AG20443 (cell line): ENCODE measurements at places on chromosomes 11 and 22.
A peak's percentile ranks its signal among the peaks of the same experiment; 100 is the strongest.

- no peak for DNase-seq
Observed at GRCh38 chr11:61725781-61726231, 26.6 kb upstream of the MYRF start.

DNA sequence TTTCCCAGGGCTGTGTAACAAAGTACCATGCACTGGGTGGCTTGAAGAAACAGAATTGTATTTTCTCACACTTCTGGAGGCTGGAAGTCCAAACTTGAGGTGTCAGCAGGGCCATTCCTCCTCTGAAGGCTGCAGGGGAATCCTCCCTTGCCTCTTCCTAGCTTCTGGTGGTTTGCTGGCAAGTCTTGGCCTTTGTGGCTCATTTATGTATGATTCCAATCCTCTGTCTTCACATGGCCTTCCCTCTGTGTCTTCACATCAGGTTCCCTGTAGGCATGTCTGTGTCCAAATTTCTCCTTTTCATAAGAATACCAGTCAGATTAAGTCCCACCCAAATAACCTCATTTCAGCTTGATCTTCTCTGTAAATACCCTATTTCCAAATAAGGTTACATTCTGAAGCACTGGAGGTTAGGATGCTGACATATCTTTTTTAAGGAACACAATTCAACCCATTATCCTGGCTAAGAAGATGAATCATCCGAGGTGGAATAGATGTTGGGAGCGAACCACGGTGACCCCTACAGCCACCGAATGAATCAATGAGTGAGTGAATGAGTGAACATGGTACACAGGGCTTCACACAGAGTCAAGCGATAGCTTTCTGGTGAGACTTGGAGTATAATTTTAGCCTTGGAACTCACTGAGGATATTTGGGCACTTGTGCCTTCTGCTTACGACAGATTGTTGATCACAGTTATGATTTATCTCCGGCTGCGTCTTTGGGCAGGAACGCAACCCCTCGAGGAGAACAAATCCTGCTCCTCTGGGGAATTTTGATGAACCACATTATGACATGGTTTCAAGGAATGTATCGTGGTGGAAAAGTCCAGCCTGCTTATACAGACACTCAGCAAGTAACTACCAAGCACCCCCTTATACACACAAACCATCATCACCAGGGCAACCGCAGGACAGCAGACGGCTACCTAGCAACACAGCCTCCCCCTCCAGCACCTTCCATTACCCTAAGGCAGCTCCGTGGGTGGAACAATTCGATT is 34.3 kb upstream of the MICAL2 start:
- peak; percentile 93 for DNase-seq

DNA sequence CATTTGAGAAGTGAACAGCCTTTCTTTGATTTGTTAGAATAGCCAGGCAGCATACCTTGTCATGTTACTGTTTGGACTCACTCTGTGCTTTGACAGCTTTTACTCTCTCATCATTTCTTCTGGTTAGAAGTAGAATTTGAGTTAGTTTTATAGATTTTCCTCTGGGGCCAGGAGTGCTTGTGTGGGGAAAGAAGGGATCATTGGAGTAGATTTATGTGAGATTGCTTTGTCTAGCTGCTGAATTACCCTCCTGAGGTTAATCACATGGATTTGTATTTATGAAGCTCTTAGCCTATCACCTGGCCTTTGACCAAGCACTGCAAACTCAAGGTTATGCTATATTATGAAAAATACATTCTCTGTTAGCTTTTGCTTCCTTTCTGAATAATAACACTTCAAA is 54.3 kb downstream of the SWAP70 start:
- no peak for DNase-seq

GRCh38 chr11:63671322-63672155 is at the start of gene ATL3:
Gene ATL3, minus strand, starts transcription at chr11:63671376. Its CDS starts 41 bp downstream, at chr11:63671335.
- peak; percentile 90 for DNase-seq

DNA sequence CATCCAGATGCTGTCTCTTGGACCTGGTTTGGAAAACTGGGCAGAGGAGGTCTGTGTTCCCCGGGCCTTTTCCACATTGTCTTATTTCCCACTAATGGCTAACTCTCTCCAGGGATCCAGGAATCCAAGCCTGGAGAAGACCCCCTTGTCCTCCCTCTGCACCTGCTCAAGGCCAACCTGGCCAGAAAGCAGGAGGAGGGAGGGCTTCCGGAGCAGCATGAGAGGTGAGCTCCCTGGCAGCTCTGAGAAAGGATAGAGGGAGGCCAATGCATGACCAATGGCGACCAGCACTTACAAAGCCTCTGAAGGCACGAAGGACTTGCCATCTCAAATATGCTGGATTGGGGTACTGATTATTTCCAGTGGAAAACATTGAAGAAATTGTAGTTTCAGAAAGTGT is 445.0 kb upstream of the B3GAT1 start:
- DNase-seq: no peak

- DNase-seq: peak; percentile 41
Observed at GRCh38 chr22:17997456-17997855, 26.9 kb downstream of the MICAL3 start.

DNA sequence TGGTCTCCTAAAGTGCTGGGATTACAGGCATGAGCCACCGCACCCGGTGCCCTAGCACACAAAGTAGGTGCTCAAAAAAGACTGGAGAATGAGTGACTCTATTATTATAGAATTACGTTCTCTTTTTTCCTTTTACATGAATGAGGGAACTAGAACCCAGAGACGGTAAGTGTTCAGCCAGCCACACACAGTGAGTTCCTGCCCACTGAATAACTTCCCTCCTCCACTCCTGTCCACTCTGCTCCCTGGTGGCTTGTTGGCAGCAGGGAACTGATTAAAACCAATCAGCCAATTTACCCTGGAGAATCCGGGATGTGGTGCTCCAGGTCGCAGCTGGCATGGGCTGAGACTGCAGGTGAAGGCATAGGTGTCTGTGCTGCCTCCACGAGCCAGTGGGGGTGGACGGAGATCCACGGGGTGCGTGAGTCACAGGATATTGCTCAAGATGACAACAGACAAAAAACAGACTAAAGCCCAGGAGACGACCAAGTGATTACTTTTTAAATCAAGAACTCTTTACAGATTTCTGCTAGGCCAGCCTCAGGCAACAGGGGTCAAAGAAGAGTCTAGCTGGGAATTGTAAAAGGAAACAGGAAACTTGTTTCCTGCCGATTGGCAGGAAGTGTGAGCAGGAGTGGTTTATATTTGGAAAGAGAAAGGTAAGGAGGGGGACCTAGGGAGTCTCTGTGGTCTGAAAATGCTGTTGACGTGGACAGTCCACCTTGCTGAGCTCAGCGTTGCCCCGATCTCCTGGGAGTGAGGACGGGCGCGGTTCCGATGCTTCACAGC is 95.2 kb upstream of the TP53I11 start:
- DNase-seq: peak; percentile 81

- DNase-seq: no peak
Observed at GRCh38 chr22:29872989-29873388, 10.0 kb upstream of the MTMR3 start.

DNA sequence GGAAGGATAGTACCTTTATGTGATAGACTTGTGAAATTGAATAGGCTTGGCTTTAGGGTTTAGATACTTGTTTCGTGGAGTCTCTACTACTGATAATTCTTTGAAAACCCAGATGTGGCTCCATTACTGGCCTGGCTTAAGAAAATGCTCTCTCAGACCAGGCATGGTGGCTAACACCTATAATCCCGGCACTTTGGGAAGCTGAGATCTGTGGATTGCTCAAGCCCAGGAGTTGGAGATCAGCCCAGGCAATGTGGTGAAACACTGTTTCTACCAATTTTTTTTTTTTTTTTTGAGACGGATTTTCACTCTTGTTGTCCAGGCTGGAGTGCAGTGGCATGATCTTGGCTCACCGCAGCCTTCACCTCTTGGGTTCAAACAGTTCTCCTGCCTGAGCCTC is 40.9 kb downstream of the ATG13 start:
- DNase-seq: peak; percentile 36

- DNase-seq: no peak
Observed at GRCh38 chr22:22157348-22157725, 87.2 kb upstream of the VPREB1 start.

GRCh38 chr11:120381401-120381800 is 45.2 kb downstream of the ARHGEF12 start:
- no peak for DNase-seq

GRCh38 chr11:7571640-7572000 is 57.8 kb downstream of the PPFIBP2 start:
- DNase-seq: peak; percentile 83

- no peak for DNase-seq
Observed at GRCh38 chr11:2677127-2677526, 22.7 kb downstream of the KCNQ1OT1 start.

- no peak for DNase-seq
Observed at GRCh38 chr22:39091126-39092081, 5.6 kb upstream of the APOBEC3H start.

- peak; percentile 26 for DNase-seq
Observed at GRCh38 chr11:94201004-94201465, 72.4 kb downstream of the PANX1 start.

DNA sequence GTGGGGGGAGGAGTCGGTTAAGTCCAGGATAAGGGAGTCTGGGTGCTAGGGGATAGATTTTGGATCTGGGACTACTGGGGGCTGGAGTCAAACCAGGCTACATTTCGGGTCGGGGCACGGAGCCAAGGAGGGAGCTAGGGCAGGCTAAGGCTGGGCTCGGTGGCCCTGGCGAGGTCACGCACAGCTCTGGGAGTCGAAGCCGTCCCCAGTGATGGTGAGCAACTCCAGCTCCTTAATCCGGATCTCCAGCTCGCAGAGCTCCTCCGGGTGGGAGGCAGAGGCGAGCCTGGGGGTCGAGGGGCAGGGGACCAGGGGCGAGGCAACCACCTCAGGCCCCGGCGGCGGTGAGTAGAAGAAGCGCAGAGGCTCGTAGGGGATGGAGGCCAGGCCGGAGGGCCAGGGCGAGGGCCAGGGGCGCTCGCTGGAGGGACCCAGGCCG is 544 bp downstream of the C11orf91 start:
- DNase-seq: no peak

DNA sequence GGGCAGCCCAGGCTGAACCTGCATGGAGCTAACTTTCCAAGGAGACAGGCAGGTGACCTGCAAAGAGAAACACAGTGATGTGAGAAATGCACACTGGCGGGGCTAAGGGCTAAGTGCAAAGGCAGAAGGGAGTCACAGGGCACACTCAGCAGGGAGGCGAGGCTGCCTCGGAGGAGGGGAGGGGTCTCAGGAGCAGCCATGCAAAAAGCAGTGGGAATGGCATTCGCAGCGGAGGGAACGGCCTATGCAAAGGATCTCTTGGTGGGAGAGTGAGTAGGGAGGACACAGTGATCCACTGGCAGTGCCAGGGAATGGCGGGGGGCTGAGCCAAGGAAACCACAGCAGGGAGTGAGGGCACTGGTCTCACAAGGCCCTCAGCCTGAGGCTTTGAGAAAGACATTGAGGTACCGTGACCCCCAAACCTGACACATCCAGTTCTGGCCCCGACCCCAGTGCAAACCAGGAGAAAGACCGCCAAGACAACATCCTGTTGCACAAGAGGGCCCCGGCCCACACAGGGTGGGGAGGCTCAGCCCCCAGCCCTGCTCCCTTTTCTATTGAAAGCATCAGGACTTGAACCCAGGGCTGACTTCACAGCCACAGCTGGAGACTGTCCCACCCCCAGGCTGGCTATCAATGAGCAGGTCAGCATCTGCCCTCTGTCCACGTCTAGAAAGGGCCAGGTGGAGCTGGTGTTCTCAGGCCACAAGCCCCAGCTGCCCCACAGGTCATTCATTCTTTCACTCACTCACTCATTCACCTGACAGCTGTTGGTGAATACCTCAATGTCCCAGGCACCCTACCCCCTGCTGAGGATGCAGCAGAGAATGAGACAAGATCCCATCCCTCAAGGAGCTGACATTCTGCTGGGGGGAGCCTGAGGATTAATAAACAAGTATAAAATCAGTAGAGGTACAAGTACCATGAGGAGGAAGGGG is 50.7 kb downstream of the IGLL1 start:
- no peak for DNase-seq

GRCh38 chr11:84465040-84465439 is 1162.1 kb downstream of the DLG2 start:
- no peak for DNase-seq

DNA sequence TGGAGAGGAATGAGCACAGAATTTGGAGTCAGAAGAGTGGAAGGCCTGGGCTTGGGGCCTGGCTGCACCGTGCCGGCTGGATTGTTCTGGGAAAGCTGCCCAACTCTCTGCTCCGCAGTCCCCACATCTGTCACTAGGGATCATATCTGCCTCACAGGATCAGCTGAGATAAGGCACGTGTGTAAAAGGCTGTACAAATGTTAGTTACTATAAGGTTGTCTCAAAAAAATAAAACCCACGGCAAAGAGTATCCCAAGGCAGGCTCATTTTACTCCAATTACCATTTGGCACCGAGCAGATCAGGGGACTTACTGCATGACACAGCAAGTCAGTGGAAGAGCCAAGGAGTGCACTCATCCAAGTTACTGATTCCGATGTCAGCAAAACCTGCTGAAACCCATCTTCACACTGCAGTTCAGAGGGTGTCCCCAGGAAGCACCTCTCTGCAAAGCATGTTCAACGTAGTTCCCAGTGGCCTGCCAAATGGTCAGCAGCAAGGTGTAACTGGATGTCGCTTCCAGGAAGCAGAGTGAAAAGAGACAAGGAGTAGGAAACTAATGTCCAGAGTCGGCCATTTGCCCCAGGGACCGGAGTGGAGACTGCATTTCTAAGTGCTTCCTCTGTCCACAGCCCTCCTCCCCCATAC is 18.1 kb upstream of the MRTFA start:
- peak; percentile 74 for DNase-seq

DNA sequence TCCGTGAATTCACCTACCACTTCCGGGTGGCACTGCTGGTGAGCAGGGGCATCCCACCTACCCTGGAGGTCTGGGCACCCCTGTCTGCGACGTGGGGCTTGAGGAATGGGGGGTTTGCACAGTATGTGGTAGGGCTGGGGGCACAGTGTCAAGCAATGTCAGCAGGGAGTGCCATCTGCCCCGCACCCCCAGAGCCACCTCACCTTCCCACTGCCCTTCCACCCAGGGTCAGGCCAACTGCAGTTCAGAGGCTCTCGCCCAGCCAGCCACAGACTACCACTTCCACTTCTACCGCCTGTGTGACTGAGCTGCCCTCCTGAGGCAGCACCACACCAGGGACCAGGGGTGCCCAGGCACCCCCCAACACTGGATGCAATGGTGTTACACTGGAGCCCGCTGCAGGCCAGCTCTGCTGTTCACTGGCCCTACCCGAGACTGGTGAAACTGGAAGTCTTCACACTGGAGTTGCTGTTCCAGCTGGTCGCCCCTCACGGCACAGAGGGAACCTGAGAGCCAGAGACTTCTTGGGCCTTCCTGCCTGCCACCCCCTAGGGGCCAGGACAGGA is 6.5 kb downstream of the TMEM258 start:
- DNase-seq: no peak

GRCh38 chr22:41296826-41297667 is 4.3 kb upstream of the ZC3H7B start:
- DNase-seq: no peak

DNA sequence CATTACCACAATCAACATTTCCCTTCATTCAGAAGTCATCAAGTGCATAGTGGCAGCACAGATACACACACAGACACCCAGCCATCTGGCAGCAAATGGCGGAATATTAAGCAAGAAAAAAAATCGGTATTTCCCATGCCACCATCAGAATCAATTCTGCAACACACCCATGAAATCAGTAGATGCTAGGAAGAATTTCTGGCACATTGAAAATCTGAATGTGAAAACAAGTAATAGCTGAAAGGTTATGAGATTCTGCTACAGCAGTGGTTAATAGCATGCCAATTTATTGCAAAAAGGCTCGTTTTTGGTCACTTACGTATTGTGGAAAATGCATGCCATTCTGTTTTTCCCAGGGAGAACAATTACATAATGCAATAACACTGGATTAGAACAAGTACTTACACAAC is 91.1 kb downstream of the PICALM start:
- peak; percentile 14 for DNase-seq
